ENCODE measurements at places on chromosomes 11 and 22. TPM values are rescaled to one million over a fixed set of nuclear protein-coding genes. Genes with fewer than 3 reads are reported as not detected.

OLFML1 gene
- total RNA-seq = 45.3 TPM

RAG1 gene
- 1.9 TPM for total RNA-seq

ART1 gene
- not detected for total RNA-seq

DBX1 gene
- not detected for total RNA-seq

MFNG gene
- 0.83 TPM for total RNA-seq

NUDT8 gene
- 6.2 TPM for total RNA-seq

KRTAP5-10 gene
- total RNA-seq = 0.31 TPM

SCO2 gene
- total RNA-seq = 5.0 TPM

MIF gene
- 916 TPM for total RNA-seq

LRRC56 gene
- 3.0 TPM for total RNA-seq

CNTF gene
- 2.5 TPM for total RNA-seq

CARNS1 gene
- 24.6 TPM for total RNA-seq

ROBO3 gene
- total RNA-seq = 26.0 TPM

A4GALT gene
- total RNA-seq = 0.82 TPM

GRK3 gene
- total RNA-seq = 15.0 TPM

MMP12 gene
- total RNA-seq = not detected

KRTAP5-9 gene
- total RNA-seq = 0.62 TPM

IGSF9B gene
- total RNA-seq = 5.8 TPM

TRMT112 gene
- total RNA-seq = 178 TPM

CCDC15 gene
- 2.8 TPM for total RNA-seq

SOX10 gene
- total RNA-seq = 0.09 TPM

MDK gene
- total RNA-seq = 1,586 TPM

SCUBE1 gene
- total RNA-seq = 16.2 TPM

CBLIF gene
- not detected for total RNA-seq

MMP1 gene
- not detected for total RNA-seq

CFL1 gene
- 758 TPM for total RNA-seq

SAA1 gene
- total RNA-seq = not detected

SCGB1C1 gene
- total RNA-seq = not detected

CDON gene
- total RNA-seq = 159 TPM

CCDC87 gene
- total RNA-seq = 0.42 TPM

UPB1 gene
- 1.5 TPM for total RNA-seq

EMID1 gene
- total RNA-seq = 18.1 TPM

SMC1B gene
- total RNA-seq = not detected

BTBD18 gene
- not detected for total RNA-seq

FBLN1 gene
- total RNA-seq = 297 TPM

TESMIN gene
- 15.9 TPM for total RNA-seq

ALDH3B1 gene
- total RNA-seq = 1.4 TPM

Measured in mesothelial cell of epicardium (in vitro differentiated cells).